Stimulated activated CD8-positive, alpha-beta memory T cell treated with anti-CD3 and anti-CD28 coated beads, Interleukin-15, amount 100 ng/mL, for 48 hours (primary cell): ENCODE measurements at places on chromosomes 2 and 18.

GRCh38 chr2:38260469-38260868 lies 116.6 kb downstream of the ATL2 start:
- DNase-seq, result peak; percentile 4

DNA sequence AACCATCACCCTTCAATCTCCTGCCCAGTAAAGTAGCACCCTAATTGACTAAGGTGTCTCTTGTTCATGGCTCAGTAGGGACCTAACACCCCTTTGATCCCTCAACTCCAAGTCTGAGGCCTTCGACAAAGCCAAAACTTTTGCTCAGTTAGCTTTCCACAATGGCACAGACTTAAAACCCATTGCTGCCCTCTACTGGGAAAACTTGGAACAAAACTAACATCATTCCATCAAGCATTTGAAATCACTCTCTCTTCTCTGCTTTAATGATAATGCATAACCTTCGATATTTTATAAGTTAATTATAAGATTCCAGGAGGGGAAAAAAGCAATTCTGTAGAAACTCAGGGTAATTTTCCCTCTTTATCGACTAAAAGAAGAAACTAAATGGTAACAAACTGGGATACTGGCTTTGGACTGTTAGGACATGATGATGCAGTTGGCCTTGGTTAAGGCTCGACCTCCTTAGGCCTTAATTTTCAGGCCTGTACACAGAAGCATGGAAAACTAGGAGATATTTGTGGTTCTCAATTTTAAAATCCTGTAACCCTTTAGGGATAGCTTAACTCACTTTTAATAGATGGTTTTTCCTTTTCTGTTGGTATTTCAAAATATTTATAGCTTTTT lies 127.8 kb downstream of the STK39 start:
- DNase-seq, result no peak

- no peak for DNase-seq
Measured at GRCh38 chr2:221596192-221596591, 24.1 kb upstream of the EPHA4 start.

DNA sequence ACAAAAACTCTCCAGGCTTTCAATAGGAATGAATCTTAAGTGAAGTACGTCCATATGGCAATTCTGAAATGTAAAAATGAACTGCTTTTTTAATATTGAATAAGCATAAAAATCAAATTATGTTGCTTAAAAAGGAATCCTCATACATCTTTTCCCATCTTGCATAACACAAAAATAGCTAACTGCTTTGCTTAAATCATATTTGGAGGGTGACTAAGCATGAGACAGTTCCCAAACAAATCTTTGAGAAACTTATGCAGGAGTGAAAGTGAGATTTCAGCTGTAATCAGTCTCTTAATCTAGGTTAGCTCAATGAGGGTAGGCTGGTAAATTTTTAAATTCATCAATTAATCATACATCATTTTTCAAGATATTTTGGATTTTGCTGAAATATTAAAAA lies 111.5 kb downstream of the MBD5 start:
- no peak for DNase-seq
